ENCODE measurements at places on chromosomes 4 and X.

GRCh38 chr4:93658443-93658842, 170.1 kb upstream of the ATOH1 start:
- no peak for DNase-seq

GRCh38 chr4:118916691-118917289, 28.1 kb downstream of the SYNPO2 start:
- no peak for DNase-seq

GRCh38 chrX:22467571-22467970, 194.9 kb downstream of the CBLL2 start:
- no peak for DNase-seq

- DNase-seq: no peak
These were observed 156.3 kb downstream of the CBR4 start for GRCh38 chr4:168853770-168854169.

GRCh38 chr4:109735566-109736365, 5.9 kb upstream of the PLA2G12A start:
- DNase-seq: no peak

DNA sequence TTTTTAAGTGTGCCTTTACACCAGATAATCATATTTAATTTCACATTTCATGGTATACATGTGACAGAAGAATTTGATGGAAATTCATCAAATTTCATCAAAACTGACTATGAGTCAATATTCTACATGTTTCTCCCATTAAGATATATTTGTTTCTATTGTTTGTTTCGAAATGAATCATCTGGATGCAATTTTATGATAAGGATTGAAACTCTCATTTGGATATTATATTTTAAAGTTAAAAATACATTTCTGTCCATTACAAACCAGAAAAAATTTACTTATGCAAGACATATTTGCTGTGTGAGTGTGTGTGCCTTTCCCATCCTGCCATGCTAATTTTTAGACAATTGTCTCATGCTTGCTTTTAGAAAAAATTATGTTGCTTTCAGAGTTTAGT, 52.2 kb downstream of the SULT1B1 start:
- DNase-seq: no peak

GRCh38 chr4:2817701-2818350, 24.9 kb downstream of the SH3BP2 start:
- DNase-seq: no peak

DNA sequence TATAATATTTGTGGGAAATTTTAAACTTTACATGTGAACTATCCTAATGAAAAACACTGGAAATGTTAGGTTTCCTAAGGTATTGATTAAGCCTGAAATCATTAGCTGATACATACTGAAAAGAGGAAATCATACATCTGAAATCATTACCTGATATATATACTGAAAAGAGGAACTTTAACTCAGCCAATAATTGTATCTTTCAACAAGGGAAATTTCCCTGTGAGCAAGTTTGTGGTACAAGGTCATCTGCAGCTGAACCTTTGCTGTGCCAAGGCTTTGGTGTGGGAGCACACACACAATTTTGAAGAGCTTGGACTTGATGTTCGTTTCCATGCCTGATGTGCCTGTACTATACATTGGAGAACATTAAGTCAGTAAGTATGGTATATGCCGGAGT, 131.9 kb upstream of the USP9X start:
- no peak for DNase-seq

GRCh38 chr4:126678618-126679017, 954.1 kb upstream of the INTU start:
- DNase-seq: no peak

DNA sequence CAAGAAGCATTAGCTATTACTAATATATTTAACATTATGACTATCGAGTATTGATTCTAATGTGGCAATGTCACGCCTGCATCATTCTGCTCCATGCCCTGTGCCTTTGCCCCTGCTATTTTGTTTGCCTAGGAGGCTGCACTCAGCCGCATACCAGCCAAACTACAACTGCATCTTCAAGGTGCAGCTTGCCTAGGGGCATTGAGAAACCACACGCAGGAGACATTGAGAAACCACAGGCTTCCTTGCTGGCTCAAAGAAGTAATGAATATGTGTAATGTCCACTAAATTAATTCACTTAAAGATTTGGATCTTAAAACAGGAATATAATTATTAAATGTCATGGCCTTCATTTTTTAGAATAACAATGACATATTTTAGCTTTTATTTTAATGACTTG, 683.6 kb upstream of the TENM3 start:
- no peak for DNase-seq

DNA sequence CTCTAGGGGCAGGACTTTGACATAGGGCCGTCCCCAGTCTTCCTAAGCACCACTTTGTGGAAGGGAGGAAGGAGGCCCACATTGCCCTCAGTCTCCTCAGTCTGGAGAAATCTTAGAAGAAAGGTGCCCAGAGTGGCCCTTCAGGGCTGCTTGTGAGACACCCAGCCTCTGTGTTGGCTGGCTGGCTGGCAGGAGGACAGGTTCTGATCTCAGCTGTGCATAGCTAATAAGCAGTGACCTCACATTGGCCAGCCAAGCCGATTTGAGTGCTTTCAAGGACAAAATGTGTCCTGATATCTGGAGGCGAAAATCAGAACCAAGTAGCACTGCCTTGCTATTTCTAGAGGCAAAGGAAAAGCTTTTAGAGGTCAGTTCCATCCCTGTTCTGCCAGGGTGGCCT, 211.5 kb downstream of the BCOR start:
- no peak for DNase-seq

DNA sequence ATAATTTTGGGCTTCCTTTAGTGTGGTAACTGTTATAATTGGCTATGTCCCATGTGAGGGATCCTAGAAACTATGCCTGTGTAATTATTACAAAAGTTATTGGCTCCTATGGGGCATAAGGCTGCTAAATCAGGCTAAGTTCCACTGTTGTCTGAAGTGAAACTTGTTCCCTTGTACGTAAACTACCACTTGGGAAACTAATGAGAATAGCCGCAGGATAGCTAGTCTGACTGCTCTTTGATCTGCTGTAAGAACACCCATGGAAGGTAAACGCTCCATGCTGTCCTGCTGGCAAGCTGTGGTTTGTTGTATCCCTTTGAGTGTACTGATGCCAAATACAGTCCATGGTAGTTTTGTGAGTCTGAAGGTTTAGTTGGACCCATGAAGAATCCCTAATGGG, 9.3 kb upstream of the MAOA start:
- no peak for DNase-seq

GRCh38 chr4:156954587-156954986, 17.0 kb downstream of the PDGFC start:
- DNase-seq: no peak

DNA sequence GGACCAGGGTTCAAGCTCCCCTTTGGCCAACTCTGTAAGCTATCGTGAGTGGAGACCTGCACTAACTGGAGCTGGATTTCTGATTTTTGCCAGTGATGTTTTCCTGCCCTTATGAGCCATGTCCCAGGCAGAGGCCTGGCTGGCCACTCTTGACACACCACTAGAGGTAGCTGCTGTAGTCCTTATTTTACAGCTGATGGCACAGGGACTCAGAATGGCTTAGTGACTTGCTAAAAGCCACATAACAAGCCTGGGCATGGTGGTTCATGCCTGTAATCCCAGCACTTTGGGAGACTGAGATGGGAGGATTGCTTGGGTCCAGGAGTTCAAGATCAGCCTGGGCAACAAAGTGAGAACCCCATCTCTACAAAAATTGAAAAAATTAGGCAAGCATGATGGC, 33.4 kb downstream of the CYTL1 start:
- no peak for DNase-seq

GRCh38 chr4:42281324-42282020, 115.8 kb upstream of the SHISA3 start:
- no peak for DNase-seq

DNA sequence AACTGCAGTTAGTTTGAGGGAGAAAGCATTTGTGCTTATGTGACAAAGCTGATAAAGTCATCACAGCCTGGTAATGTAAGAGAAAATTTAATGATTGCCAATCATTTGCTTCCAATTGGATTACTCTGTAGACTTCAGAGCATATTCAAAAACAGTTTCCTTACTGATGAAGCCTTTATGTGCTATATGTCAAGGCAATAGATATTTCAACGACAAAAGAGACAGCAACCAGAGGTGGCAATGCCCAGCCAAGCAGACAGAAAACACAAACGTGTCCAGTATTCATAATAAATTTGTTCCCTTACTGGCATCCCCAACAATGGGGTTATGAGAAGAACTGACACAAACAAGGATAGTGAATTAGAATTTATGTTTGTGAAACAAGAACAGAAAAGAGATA, 1840.3 kb upstream of the PCDH7 start:
- DNase-seq: no peak

GRCh38 chr4:140118931-140119640, 34.9 kb downstream of the MAML3 start:
- no peak for DNase-seq

DNA sequence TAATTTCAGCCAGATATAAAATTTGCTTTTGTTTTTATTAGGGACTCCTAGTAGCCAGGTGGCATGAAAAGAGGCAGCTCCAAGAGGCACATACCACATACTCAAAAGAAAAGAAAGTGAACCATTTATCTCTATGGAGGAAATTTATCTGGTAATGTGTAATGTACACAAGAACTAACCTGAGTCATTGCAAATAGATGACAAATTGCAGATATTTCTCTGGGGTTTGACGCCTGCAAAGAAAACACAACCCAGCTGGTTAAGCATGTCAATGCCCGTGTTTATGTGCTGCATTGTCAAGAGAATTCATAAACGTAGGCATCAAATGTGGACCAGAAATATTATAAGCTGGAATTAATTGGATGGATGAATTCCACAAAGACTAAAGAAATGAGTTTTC, 46.9 kb upstream of the PHKA2 start:
- DNase-seq: no peak

- no peak for DNase-seq
These were observed 5.5 kb upstream of the STK26 start for GRCh38 chrX:132017431-132018185.

- DNase-seq: no peak
These were observed 59.8 kb upstream of the RPL34 start for GRCh38 chr4:108560616-108561015.

DNA sequence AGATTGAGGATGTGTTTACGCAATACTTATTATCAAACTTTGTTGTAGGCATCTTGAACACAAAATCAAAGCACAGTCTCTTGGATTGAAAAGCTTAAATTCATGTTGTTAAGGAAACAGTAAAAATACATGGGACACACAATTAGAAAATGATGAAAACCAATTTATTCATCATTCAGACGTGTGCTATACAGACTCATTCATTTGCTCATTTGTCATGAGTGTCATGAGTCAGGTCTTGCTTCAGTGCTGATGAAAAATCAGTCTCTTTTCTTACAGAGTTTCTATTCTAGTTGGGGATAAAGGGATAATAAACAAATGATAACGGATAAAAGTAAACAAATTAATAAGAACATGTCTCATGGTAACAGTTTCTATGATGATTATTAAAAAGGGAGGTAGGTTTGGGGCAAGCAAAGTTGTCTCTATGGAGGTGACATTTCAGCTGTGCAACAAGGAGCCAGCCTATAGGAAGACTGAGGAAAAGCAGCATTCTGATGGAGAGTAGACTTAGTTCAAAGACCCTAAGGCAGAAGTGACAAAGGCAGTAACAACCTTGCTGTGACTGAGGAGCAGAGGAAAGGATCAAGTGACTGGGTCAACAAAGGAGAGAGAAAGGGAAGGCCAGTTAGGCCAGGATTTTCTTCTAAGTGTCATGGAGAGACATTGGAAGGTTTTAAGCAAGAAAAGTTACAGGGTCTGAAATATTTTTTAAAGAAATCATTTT, 224.0 kb upstream of the HHIP start:
- no peak for DNase-seq

DNA sequence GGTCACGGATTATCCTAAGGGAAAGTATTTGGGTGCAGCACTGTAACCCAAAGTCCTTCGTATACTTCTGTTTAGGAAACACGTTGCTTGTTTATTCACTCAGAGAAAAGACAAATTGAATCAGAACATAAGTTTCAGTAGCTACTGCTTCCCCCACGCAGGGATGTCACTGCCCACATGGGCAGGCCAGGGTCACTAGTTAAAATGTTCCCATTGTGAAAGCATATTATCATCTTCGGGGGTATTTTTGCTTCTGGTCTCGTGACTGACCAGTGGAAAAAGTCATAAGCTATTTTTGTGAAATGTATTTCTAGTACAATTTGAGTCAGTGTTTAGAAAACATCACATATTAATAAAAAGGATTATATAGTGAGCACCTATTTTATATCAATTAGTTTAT, 377.8 kb downstream of the PCDH7 start:
- DNase-seq: no peak

DNA sequence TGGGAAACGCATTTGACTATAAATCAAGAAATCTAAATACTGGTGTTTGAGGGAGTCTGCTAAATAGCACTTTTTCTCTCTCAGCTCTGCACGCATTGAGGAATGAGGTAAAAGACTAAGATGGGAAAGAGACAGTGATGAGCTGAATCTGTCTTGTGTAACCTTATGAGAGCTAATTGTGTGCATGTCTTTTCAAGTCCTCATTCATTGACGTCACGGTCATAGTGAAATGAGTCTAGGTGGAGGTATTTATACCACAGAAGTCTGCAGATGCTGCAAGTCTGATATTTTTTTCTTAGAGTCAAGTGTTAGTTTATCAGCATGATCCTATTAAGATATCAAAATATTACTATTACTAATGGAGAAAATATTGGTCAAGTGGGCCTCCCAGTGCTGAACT, 361.5 kb upstream of the HS3ST1 start:
- DNase-seq: no peak

- DNase-seq: no peak
These were observed 1043.1 kb upstream of the PABPC4L start for GRCh38 chr4:135244696-135245095.

DNA sequence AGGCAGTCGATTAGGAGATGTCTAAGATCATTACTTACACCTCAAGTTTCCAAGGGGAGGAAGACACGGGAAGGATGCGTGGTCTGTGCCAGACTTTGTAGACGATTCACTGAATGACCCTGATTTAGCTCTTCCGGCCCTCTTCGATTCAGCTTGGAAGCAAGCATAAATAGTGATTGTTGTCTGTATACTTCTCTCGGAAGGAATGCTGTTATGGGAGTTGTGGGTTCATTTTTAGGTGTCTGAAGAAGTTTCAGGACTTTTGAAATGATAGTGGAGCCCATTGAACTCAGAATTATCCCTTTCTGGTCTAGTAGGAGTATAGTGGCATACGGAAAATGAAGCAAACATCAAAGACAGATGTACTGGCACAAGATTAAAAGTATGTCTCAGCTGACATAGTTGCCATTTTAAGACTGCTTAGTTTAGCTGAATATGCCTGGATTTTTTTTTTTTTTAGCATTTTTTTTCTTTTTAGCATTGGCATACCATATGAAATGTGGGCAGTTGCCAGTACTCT, 1.0 kb upstream of the ANKRD17 start:
- no peak for DNase-seq

DNA sequence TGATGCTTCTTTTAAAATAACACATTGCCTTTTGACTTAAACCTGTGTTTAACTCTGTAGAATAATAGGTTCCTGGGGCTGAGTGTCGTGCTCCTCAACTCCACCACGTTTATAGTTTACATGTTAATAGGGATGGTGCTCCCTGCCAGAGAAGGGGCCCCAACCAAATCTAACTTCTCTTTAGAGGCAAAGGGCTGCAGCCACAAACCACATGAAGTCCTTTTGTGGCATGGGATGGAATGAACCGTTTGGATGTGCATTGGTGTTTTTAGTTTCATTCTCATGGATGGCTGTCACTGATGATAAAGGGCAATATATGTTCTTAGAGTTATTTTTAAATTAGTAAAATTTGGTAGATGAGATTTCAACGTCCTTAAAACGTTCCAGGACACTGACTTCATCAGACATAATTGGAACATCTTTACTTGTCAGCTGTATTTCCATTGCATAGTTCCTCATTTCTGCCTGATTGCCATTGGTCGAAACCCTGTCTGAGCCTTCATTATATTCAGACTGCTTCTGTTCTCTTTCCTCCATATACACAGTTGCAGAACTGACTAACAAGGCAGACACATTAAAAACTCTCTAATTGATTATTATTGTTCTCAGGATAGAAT, 60.4 kb upstream of the HPF1 start:
- no peak for DNase-seq
